ENCODE measurements at places on chromosomes 1 and 21.
A peak's percentile ranks its signal among the peaks of the same experiment; 100 is the strongest.

- peak; percentile 83 for DNase-seq
These were observed 3.0 kb downstream of the FMO1 start for GRCh38 chr1:171251042-171251951.

DNA sequence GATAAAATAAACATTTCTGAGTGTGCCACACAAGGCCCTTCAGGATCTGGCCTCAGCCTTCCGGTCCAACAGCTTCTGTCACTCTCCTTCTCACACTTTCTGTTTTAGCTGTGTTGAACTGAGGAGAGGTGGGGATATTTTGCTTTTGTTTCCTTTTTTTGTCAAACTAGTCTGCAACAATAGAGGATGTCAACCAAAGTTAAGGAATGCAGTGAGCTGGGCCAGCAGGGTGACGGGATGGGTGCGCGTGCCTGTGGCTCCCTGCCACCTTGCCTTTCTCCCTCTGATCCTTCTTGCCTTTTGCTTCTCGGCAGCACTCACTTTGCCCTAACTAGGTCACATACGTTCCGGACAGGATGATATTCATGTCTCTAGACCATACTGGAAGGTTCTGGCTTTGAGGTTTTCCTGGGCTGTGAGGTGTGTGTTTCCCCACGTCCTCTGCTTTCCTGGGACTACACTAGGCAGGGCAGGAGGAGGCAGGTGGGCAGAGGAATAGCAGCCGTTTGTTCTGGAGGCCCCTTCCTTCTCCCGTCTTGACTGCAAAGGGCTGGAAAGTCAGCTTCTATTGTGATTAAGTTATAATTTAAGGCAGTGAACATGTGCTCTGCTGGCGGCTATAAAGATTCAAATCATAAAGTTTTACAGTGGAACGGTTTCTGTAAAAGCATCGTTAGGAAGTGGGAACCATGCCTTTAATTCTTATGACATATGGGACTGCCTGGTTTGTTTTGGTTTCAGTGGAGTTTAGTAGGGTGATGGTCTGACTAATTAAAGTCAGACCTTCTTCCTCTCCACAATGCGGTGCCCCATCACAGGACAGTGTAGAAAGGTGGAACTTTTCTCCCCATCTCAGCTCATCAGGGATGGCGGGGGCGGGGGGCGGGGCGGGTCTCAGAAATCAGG is 67.8 kb downstream of the RNF220 start:
- DNase-seq, result no peak

DNA sequence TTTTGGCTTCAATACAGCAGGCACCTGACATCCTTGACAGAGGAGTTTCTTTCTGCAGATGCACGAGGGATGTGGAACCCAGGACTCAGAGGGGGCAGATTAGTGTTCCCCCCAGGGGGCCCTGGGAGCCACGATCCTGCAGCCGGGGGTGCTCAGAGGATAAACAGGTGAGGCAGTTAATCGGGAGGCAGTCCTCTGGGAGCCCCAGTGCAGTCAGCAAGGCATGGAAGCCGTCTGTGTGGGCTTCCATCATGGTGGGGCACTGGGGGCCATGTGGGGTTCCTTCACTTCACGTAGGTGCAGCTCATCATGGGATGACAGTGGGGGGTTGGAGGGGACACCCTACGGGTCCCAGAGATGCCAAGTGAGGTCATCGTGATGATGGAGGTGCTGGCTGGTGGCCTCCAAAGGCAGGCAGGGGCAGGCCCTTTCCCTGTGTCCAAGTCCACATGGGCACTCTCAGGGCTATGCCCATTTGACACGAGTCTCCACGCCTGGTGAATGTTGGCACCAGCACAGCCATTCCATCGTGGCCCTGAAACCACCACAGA is 59.3 kb upstream of the ABCG1 start:
- DNase-seq, result no peak

DNA sequence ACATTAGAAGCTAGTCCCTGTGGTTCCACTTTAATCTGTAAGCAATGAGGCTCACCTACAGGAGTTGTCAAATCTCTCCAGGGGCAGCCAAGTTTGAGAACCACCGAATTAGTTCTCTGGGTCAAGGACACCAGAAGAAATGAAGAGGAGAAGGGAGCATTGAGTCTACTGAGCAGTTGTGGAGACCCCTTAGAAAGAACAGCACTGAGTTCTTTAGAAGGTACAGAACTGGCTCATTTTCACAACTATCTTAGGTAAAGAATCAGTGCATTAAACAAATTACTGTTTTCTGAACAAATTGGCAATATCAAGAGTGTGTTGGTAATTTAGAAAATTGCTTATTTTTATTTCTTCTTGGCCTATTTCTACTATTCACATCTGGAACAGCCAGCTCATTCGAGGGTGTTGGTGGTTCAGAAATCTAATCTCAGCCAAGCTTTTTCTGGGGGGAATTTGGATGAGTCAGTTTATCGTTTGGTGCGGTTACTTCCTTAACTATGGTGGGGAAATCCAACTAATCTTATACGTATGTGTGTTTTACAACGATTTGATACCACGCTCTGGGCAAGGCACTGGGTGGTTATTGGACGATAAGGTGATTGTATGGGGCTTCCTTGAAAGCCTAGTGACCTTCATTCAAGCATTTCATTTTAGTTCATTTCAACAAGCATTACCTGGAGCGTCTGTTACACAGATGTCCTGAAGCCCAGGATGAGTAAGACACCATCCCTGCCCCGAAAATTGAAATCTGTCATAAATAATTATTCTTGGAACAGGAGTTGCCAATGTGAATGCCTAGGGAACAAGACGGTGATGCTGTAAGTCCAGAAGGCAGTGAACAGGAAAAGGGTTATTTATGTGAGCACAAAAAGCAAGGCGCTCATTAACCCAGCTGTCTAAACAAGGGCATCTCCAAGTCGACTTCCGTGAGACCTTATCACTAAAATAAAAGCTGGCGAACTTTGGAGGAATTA is 52.0 kb upstream of the TMPRSS2 start:
- DNase-seq, result no peak

- DNase-seq, result no peak
These were observed 56.6 kb downstream of the RYR2 start for GRCh38 chr1:237098541-237098940.

GRCh38 chr1:177118901-177119300 is 45.6 kb downstream of the ASTN1 start:
- DNase-seq, result no peak

DNA sequence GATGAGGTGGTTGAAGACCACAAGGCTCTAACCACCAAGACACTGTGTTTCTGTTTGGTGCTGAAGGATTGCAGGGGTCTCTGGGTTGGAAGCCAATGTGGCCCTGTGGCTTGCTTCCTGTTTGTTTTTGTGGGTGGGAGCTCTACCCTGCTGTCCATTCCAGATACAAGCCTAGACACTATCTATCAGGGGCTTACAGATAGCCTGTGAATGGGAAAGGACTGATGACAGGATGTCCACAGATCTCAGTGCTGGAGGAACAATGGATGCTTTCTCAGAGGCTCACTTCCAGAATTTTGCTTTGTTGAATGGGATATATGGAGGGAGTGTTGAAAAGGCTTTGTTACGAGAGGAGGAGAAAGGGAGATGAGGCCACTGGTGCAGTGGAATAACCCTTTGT is 69.7 kb downstream of the NOS1AP start:
- DNase-seq, result no peak

GRCh38 chr21:38342739-38343138 is 85.9 kb downstream of the KCNJ15 start:
- DNase-seq, result no peak

- DNase-seq, result no peak
These were observed 48.0 kb downstream of the ACTN2 start for GRCh38 chr1:236734141-236734765.

DNA sequence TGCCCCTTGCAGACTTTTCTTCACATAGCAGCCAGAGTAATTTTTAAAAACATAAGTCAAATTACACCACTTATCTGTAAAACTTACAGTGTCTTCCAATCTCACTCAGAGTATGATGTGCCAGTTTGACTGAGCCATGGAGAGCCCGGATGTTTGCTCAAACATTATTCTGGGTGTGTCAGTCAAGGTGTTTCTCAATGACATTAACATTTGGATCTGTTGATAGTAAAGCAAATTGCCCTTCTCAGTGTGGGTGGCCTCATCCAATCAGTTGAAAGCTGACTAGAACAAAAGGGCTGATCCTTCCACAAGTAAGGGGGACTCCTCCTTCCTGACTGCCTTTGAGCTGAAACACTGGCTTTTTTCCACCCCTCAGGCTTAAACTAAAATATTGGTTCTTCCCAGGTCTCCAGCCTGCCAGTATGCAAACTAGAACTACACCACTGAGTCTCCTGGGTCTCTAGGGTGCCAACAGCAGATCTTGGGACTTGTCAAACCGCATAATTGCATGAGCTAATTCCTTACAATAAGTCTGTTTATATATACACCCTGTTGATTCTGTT is 157.9 kb upstream of the CTTNBP2NL start:
- DNase-seq, result no peak

DNA sequence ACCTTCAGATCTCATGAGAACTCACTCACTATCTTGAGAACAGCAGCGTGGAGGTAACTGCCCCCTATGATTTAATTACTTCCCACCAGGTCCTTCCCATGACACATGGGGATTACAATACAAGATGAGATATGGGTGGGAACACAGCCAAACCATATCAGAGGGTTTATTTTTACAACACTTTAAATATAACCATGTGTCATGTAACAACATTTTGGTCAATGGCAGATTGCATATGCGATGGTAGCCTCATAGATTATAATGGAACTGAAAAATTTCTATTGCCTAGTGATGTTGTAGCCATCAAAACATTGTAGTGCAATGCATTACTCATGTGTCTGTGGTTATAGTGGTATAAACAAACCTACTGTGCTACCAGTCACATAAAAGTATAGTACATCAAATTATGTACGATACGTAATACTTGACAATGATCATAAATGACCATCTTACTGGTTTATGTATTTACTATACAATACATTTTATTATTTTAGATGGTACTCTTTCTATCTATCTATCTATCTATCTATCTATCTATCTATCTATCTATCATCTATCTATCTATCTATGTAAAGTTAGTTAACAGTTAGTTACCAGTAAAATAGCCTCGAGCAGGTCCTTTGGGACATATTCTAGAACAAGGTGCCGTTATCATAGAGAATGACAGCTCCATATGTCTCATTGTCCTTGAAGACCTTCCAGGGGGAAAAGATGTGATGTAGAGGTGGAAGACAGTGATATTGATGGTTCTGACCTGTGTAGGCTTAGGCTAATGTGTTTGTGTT is 12.6 kb upstream of the S100B start:
- DNase-seq, result no peak

DNA sequence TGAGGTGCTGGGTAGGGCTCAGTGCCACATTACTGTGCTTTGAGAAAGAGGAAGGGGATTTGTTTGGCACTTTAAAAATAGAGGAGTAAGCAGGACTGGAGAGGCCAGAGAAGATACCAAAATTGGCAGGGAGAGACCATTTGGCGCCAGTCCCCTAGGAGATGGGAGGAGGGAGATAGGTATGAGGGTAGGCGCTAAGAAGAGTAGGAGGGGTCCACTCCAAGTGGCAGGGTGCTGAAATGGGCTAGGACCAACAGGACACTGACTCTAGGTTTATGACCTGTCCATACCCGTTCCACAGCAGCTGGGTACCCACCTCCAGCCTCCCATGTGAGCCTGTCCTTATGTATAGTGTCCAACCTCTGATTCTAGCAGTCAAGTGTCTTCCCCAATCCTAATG is 1.0 kb upstream of the CRTC2 start:
- no peak for DNase-seq

DNA sequence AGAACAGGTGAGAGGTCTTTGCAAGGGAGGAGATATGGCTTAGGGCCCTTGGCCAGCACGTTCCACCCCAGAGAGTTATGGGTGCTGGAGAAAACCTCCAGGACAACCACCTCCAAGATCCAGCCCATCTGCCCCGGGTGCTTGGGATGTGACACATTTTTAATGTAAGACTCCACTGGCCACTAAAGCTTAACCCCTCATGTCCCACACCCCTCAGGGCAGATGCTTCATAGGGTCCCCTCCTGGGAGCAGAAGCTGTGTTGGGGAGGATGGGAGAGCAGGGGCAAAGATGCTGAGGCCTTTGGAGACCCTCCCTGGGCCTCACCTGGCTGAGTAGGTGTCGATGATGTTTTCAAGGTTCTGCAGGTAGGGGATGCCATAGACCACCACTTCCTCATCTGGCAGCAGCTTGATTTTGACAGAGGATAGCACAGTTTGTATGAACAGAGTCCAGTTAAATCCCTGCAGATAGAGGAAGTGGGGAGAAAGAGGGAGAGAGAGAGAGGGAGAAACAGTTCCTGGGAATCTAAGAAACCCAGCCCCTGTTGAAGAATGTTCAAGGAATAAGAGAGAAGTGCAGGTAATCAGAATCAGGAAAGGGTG is 11.9 kb downstream of the PRXL2B start:
- DNase-seq, result no peak

GRCh38 chr1:102879439-102879993 is 228.8 kb downstream of the COL11A1 start:
- no peak for DNase-seq
